Panc1 (cell line): ENCODE measurements at places on chromosomes 7 and 10.

- no peak for DNase-seq
Observed at GRCh38 chr10:58746474-58747185, 234.0 kb downstream of the BICC1 start.

GRCh38 chr7:11182736-11183135 lies 209.1 kb downstream of the PHF14 start:
- DNase-seq = no peak

DNA sequence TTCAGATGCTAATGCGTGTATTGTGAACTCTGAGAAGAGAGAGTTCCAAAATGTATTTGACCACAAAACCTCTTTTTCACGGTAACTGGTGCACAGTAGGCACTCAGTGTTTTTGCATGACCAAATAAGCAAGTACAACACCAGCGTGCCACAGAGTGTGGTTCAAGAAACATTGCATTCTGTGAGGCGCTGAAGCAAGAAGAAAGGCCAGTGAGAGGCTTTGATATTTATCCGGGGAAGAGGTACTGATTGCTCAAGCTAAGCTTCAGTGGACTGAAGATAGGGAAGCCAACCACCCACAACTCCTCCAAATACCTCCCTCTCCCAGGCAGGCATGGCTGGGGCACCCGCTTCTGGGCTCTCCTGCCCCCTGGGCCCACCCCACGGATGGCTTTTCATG lies 611.2 kb downstream of the SDK1 start:
- no peak for DNase-seq

DNA sequence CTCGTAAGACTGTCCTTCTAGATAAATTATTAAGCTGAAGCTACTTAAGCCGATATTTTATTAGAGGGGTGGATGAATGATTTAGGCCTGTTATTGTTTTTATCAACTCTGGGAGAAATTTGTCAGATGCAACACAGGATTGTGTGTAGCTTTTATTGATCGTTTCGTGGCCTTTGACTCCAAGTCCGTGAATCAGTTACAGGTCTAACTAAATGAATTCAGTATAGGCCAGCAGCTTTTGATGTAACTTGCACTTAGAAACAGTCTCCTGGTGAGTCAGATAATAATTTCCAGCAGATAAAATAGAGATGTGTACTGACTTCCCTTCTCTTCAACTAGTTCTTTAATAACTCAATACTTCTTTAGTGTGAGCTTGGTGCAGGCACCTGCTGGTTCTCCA lies 341.7 kb upstream of the SMIM30 start:
- no peak for DNase-seq

- no peak for DNase-seq
Observed at GRCh38 chr7:20408467-20408826, 77.7 kb downstream of the ITGB8 start.

DNA sequence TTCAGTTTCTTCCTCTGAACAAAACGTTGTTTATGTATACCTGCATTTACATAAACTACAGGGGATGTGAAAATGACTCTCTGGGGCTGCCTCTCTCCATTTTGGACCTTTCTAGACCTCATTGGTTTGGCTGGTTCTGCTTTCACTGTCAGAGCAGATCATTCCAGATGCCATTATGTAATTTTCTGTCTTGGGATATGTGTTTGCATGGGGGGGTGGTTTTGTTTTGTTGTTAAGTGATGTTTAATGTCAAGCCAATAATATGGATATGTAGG lies 172.4 kb downstream of the LRRC4 start:
- DNase-seq = no peak

DNA sequence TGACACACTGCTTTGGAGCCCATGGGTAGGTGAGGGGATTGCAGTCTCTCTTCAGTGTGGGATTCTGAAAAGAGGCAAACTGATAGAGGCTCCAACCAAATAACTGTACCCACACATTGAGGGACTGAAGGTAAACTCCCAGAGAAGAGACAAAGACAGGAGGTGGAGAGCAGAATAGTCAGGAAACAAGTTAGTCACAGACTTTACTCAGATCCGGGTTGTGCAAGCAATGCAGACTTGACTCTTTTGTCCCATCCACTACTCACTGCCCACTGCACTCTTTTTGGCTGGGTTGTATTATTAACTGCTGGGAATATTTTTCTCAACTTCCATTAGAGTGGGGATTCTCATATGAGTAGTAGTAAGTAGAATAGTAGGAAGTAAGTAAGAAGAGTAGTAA lies 152.7 kb downstream of the NRG3 start:
- DNase-seq = no peak

DNA sequence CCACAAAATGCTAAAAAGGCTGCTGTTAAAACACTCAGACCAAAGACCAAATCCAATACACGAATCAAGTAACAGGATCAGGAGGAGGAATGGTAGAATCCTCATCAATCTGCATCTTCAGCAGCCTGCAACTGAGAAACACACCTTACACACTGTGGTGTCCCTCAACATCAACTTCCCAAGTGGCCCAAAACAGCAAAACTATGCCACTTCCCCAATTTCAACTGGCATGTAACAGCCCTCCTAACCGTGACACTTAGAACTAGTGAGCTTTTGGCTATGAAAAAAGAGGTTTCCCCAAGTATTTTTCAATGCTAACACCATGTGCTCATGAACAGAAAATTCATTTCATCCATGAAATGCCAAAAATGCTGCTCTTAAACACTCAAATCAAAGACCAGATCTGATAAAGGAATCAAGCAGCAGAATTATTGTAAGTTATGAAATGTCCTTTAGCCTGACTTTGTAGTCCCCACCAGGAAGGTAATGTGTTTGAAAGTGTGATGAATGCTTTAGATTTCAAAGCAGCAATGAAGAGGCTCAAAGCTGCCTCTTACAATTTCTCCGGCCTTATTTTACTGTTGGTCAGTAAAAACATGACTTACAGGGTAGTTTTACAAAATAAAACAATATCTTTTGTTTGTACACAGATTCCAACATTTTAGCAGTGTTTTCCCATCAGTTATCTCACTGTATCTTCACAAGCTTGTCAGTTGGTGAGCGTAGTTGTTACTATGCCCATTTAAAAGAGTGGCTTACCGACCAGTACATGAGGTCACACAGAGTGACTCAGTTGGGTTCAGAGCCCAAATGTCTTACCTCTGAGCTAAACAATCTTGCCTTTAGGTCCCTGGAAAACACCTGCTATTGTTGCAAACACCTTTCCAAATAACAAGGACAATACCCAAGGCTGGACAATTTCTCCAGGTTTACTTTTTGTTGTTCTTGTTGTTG lies 65.7 kb upstream of the ASAH2 start:
- no peak for DNase-seq

GRCh38 chr7:106915873-106916272 lies 50.8 kb downstream of the PIK3CG start:
- no peak for DNase-seq

DNA sequence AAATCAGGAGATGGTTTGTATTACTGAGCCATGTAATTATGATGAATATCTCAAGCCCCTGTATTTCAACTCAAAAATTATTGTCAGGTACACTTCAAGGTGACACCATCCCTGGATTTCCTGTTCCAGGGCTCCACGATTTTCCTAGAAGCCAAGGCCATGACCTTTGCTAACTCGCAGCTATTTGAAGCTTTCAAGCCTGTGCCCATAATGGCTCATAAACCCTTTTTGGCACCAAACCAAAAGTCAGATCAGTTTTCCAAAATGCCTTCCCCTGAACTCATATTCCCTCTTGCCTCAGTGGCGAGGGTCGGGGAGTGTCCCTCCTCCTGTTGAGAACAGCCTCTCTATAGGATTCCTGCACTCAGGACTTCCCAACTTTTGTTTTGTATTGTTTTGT lies 70.8 kb downstream of the HIP1 start:
- DNase-seq = no peak

DNA sequence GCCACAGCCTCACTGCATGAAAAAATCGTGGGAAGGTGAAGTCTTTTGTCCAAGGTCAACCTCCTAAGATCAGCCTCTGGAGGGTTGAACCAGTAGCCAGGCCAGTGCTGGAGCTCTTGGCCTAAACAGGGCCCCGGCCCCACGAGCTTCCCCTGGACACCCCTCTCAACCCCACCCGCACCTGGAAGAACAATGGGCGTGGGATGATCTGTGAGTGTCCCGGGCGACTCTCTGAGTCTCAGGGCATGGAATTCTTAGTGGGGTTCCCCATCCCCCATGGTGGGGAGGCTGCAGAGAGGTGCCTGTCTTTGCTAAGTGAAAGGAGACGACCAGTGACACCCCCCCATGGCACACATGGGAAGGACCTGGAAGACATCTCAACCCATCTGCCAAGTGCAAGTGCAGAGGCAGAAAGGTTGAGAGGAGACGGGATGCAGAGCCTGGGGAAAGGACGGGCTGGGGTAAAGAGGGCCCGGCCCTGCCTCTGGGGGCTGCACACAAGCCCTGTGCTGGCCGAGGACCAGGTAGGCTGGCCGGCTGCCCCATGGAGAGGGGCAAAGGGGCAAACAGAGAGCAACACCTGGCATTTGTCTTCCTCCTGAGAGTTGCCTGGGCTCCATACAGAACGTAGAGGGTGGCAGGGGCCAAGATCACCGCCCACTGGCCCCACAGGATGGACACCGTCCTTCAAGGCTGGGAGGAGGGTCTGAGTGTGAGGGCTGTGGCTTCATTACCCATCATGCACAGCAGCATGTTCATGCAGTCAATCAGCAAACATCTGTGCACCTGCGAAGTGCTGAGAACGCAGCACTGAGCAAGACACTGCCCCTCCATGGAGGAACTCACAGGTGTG lies 163.0 kb upstream of the PPP2R2D start:
- DNase-seq = no peak

GRCh38 chr10:56068473-56069263 lies 292.4 kb downstream of the ZWINT start:
- DNase-seq = no peak

DNA sequence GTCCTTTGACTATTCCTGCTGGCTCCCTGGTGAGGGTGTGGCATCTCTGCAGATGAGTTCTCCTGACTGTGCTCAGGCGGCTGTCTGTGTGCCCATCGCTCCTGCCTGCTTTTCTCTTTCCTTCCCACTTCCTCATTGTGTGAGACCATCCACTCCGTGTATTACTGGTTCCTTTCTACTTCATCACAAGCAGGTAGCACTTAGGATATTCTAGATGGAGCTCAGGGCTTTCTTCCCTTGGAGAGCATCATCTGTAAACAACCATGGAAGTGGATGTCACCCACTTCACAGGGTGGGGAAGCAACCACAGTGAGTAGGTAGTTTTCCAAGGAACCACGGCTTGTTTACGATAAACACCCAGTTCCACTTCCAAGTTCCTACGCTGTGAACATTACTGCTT lies 15.7 kb downstream of the DNAJB6 start:
- DNase-seq = no peak

- no peak for DNase-seq
Observed at GRCh38 chr10:112213836-112214235, 30.3 kb upstream of the GPAM start.

DNA sequence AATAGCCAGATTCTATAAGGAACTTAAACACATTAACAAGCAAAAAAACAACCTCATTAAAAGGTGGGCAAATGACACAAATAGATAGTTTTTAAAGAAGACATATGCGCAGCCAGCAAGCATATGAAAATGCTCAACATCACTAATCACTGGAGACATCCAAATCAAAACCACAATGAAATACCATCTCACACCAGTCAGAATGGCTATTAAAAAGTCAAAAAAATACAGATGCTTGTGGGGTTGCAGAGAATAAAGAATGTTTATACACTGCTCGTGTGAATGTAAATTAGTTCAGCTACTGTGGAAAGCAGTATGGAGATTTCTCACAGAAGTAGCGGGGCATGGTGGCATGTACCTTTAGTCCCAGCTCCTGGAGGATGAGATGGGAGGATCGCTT lies 164.0 kb downstream of the CHRM2 start:
- no peak for DNase-seq

DNA sequence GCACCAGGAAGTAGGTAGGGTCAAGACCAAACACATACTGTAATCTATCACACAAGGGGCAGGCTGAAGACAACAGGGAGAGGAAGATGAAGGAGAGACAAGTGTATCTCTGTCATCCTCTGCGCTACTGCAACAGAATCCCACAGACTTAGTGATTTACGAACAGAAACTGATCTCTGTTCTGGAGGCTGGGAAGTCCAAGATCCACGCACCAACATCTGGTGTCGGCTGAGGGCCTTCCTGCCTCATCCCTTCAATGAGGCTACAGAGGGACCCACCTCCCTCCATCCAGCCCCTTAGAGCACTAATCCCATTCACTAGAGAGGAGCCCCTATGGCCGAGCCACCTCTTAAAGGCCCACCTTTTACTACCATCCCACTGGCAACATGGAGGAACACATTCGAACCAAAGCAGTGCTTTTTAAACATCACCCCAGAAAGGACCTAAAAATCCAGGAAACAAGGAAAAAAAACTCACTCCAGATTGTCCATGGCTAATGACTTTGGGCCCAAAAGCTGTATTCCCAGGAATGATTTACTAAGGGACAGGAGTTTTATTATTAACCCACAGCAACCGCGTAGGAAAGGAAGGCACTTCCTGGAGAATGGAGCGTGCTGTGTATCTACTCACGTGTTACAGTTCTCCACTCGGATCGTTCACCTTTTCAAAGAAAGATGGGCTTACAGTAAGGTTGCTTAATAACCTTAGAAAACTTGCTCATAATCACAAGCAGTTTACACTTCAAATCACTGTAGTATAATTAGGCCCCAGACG lies 4.2 kb downstream of the BNIP3 start:
- no peak for DNase-seq

GRCh38 chr7:90595342-90595800 lies 750 bp upstream of the CDK14 start:
- no peak for DNase-seq

DNA sequence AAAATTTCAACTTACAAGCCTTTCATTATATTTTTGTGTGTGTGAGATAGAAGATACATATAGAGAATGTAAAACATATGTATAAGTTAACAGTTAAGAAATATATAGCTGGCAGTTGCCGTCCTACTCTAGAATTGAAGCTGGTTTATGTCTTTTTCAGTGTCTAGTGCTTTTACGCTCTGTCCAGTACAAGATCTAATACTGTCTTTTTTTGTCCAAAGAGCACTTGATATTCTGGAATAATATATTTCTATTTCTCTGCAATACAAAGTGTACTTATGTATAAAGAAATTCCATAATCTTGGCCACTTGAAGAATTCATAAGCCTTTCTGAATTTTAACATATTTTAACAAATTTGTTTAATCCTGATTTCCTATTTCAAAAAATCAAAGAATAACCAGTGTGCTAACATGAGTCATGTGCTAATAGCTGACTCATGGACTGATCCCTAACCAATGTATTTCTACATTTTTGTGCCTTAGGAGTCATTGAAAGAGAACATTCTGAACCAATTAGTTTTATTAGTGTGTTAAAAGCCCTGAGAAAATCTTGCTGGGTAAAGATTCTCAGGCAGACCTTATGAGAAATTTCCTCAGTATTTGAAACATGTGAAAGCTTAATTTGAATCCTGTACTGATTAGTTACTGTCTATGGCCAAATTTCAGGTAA lies 73.2 kb upstream of the CCAR1 start:
- DNase-seq = no peak

DNA sequence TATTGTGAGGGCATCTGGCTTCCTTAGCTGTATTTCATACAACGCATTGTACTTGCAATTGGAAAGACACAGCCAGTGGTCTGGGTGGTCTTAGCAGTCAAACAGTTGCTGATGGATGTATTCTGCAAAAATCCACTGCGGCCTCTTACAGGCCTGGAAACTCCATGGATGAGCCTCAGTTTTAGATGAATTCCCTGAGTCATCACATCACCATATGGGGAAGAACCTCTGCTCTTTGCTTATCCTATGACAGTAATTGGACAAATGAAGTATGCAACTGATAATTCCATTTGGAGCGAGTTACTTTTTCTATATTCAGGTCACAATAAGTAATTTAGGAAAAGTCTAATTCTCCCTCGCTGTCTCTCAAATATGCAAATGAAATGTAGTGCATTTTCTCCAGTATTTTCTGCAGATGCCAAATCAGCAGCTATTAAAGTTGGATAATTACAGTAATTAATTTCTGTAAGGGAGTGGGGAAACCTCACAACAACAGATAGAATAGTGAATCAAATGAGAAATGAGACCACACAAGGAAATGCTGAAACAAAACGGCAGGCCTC lies 78.8 kb downstream of the WDFY4 start:
- no peak for DNase-seq
